ENCODE measurements at places on chromosomes 13 and 19.

DNA sequence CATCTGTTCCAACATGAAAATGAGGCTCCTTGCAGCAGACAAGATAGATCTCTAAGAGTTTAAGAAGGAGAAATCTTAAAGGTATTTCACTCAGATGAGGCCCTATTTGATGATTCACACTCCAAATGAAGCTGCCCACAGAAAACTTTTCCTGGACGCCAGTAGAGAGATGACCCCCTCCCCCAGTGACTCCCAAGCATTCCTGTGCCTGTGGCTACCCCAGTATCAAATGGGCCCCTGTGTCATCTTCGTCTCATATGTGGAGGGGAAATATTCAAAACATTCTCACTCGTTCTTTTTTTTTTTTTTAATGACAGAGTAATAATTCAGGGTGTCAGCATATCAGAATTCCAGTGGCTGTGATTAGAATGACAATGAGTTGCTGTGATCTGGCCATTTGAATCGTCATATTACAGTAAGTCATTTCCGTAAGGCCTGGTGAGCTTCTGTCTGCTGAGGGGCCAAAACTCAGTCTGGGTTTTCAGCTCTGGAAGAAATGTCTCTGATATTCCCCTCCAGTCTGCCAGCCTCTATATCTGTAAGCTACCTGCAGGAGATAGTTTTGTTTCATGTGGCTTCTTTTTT, 194.7 kb downstream of the URI1 start:
- no peak for DNase-seq

- DNase-seq = no peak
Observed at GRCh38 chr13:59906413-59907049, 257.2 kb downstream of the DIAPH3 start.

DNA sequence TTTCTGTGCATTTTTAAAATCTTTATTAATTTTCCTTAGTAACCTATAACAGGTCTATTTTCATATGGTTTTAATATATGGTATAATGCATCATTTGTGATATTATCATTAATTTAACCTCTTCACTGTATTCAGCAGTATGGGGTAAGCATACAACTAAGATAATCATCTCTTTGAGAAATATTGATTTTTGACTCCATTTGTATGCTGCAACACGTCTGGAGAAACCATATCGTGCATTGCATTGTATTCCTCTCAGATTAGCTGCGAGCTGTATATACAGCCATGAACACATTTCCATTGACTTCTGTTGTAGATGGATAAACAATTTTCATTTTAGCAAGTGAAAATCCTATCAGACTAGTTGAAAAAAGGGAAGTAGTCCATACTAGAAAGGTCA, 2275.8 kb upstream of the PCDH20 start:
- DNase-seq = no peak

DNA sequence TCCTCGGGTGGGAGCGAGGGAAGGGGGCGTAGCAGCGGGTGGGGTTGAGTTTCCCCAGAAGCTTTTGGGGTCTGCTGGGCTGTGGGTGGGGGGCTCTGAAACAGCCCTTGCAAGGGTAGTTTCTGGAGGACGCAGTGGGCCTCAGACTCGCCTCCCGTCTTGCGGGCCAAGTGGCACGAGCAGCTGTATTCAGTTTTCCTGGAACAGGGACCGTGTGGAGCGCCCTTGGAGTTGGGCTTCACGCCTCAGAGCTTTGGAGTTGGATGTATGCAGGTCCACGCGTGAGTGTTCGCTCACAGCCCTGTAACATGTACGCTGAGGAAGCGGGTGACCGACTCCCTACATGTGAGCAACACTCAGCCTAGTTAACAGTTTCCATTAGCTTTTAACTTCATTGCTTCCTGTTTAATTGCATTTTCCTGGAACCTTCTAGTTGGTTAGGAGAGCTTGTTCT, 603 bp downstream of the TM9SF2 start:
- no peak for DNase-seq

GRCh38 chr13:81458170-81458569, 1117.2 kb upstream of the SPRY2 start:
- no peak for DNase-seq

GRCh38 chr13:53560556-53560955, 531.9 kb downstream of the OLFM4 start:
- DNase-seq = no peak

GRCh38 chr19:9032136-9032631, 22.0 kb upstream of the MUC16 start:
- DNase-seq = no peak

GRCh38 chr19:17869114-17869608, 2.6 kb upstream of the SLC5A5 start:
- no peak for DNase-seq

- DNase-seq = no peak
Observed at GRCh38 chr19:39828015-39828653, 5.8 kb downstream of the DYRK1B start.

DNA sequence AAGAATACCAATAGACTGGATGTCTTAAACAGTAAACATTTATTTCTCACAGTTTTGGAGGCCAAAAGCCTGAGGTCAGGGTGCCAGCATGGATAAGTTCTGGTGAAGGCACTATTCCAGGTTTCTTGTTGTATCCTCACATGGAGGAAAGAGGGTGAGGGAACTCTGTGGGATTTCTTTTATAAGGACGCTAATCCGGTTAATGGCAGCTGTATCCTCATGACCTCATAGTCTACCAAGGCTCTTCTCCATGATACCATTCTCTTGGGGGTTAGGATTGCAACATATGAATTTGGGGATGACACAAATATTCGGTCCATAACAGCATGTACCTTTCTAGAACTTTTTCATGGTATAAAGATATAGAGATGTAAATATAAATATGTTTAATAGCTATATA, 412.0 kb downstream of the LMO7 start:
- DNase-seq = no peak

DNA sequence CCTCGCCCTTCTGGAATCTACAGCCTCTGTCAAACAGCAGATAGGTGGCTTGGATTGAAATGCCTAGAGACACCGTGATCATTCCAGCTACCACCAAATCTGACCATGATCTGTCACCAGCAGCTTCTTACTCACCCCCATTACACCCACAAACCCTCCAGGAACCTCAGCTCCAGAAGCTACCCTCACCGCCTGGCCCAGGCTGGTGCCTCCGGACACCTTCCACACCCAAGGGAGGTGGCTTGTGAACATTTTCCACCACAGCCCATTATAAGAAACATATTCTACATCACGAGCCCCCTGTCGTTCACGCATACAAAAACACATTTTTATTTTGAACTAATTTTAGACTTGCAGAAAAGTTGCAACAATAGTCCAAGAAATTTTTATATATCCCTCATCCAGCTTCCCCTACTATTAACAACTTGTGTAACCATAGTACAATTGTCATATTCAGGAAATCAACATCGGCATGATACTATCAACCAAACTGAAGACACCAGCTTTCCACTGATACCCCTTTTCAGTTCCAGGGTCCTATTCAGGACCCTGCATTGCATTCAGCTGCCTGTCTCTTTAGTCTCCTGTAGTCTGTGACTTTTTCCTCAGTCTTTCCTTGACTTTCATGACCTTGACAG, 15.4 kb upstream of the UBE2L5 start:
- no peak for DNase-seq

DNA sequence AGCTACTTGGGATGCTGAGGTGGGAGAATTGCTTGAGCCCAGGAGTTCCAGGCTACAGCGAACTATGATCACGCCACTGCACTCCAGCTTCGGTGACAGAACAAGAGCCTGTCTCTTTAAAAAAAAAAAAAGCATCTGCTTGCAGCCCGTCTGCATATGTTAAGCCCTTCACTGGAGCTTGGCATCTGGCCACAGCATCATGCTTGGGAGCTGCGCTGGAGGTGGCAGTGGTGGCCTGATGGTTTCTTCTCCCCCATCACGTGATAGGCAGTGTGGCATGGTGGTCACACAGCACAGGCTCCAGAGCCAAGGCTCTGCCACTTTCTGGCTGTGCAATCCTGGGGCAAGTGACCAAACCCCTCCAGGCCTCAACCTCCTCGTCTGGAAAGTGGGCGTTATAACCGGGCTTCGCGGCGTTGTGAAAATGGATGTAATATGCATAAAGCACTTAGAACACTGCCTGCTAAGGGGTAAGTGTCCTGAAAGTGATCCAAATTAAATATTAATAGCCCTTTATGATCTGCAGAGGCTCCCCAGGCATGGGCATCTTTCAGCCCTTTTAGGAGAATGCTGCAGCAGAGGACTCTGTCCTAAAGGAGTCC, 24.4 kb downstream of the MARK4 start:
- peak; percentile 32 for DNase-seq

DNA sequence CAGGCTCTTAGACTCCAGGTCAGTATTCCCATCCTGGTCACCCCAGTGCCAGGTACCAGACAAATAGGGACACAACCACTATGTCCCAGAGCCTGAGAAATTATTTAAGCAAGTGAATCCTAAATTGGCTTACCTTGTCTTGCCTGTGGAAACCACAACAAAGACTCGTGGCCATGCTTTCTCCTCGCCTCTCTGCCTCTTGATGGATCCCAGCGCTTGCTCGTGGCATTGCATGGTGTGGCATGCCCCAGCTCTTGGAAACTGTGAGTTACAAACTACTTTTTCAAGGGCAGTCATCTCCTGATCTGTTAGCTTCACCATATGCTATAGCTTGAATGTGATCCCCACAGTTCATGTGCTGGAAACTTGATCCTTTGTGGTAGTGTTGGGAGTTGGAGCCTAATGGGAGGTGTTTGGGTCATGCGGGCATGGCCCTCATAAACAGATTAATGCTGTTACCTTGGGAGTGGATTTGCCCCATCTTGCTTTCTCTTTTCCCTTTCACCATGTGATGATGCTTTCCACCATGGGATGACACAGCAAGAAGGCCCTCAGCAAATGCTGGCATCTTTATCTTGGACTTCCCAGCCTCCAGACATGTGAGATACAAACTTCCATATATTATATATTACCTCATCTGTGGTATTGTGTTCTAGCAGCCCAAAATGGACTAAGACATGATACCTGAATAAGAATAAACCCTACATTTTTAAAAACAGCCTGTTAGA, 31.2 kb downstream of the SPRYD7 start:
- no peak for DNase-seq

GRCh38 chr19:12140545-12141404, 625 bp upstream of the ZNF20 start:
- peak; percentile 55 for DNase-seq

- DNase-seq = no peak
Observed at GRCh38 chr13:68523838-68524424, 1293.8 kb upstream of the PCDH9 start.

DNA sequence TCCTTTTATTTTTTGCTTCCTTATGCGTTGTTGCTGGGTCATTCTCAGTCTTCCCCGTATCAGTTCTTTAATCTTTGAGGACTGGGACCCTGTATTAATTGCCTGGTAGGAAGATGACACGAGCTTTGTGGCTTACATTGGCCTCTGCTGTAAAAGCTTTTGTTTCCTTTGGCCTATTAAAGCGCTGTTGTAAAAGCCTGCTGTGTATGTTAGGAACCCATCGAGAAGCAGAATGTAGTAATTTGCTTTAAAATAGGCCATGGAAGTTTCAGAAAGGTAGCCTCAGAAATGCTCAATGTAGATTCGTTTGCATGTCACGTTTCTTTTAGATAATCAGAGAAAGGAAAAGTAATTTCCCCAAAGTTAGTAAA, 257.5 kb upstream of the STARD13 start:
- no peak for DNase-seq

- no peak for DNase-seq
Observed at GRCh38 chr19:19285686-19286085, 12.6 kb upstream of the TM6SF2 start.

DNA sequence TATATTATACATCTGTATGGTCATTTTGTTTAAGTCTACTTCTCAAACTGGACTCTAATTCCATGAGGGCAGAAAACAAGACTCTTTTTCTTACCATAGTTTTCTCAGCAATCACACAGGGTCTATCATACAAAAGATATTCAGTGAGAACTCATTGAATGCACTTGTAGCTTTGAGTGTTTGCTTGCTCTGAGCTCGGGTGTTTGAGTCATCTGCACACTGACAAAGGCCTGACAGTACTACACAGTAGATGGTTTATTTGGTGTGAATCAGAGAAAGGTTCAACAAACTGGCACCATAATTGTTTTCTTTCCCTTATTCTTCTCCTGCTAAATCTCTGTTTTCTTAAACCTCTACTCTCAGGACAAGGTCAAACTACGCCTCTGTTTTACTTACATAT, 586.4 kb downstream of the LMO7 start:
- no peak for DNase-seq

DNA sequence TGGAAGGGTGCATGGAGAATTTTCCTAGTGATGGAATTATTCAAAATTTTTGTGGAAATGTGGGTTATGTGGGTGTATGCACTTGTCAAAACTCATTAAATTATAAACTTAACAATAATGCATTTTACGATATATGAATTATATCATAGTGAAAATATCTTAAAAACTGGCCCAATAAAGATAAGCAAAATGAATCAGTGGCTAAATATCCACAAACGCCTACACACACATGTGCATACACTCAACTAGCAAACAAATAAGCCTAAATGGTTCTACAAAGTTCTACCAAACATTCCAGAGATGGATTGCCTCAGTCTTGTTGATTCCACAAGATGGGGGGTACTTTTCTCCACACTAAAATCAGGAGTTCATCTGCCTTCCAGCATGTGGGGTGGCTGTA, 349.5 kb downstream of the TSHZ3 start:
- DNase-seq = no peak

- no peak for DNase-seq
Observed at GRCh38 chr13:20142023-20142926, 18.6 kb downstream of the GJA3 start.

DNA sequence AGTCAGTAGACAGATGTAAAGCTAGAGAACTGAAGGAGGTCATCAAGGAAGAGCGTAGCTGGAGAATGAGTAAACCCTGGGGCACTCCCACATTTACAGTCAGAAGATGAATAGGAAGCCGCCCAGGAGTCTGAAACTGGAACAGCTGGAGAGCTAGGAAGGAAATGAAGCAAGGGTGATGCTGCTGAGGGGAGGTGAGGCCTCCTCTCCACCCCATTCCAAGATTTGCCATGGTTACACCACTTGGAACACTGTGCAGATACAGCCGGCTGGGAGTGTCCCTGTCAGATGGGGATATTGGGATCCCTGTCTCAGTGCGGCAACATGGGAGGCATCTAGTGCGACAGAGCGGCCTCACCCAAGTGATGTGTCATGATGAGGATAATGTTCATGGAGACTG, 51.8 kb upstream of the GPI start:
- no peak for DNase-seq

- DNase-seq = no peak
Observed at GRCh38 chr13:51057001-51057400, 54.1 kb downstream of the C13orf42 start.

DNA sequence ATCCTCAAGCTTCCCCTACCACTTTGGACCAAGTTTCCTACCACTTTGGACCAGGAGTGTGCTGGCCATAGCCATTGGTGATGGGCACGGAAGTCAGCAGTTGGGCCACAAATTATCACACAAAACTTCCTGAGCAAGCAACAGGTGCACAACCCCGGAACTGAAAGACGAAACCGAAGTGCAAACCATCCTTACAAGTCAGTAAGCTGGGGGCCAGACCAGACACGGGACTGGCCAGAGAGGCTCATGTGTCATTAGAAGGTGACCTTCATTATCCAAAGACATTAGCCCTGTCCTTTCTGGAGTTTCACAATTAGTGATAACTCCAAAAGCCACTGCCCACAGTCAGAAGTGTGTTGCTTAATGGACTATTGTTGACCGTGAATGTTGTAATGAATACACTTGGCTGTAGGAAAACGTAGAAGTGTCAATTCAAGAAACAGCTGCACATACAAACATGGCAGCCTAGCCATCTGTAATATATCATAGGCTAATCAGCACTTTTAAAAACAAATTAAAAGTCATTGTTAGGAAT, 244.1 kb upstream of the IRS2 start:
- no peak for DNase-seq
